ENCODE measurements at places on chromosomes 12 and 14. TPM values are rescaled to one million over a fixed set of nuclear protein-coding genes. Genes with fewer than 3 reads are reported as not detected.

ANKS1B gene
- 23.4 TPM for total RNA-seq

TAMALIN gene
- total RNA-seq: not detected

GZMB gene
- total RNA-seq: not detected

LMO3 gene
- not detected for total RNA-seq

TULP3 gene
- 11.7 TPM for total RNA-seq

FKBP4 gene
- total RNA-seq: 76.7 TPM

KERA gene
- not detected for total RNA-seq

CRIP1 gene
- 140 TPM for total RNA-seq

DNAJC22 gene
- not detected for total RNA-seq

HOXC4 gene
- total RNA-seq: 9.7 TPM

LAG3 gene
- 0.22 TPM for total RNA-seq

HCAR2 gene
- total RNA-seq: not detected

NTS gene
- total RNA-seq: not detected

DNA sequence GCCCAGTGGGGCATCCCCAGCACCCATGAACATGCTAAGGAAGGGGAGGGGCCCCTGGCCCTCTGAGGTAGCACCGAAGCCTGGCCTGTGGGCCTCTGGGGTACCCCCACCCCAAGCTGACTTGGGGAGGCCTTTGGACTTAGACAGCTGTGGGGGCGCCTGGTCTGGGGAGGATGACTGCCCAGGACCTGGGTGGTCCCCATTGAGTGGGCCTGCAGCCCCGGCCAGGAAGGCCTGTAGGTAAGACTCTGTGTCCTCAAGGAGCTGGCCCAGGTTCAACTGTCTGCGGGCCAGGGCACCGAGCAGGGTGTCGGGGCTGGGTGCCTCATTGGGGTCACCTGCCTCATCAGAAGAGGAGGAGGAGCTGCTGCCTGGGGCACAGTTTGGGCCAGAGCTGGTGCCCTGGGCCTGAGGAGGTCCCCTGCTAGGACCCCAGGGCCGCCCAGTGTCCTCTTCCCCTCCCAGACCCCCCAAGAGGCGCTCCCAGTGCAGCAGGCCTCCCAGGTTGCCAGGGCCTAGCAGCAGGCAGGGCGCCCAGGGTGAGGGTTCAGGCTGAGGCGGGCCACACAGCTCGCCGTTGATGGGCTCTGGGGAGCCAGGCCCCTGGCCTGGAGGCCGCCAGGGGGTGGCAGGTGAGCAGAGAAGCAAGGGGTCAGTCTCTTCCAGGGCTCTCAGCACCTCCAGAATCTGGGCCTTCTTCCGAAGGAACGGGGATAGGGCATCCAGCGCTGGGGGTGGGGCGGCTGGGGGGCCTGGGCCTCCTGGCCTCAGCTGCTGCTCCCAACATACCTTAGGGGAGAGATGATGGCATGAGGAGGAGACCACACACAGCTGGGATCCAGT, 31.4 kb downstream of the NCKAP5L start:
- DNase-seq: no peak

GRCh38 chr12:65367396-65367795, 88.9 kb downstream of the MSRB3 start:
- no peak for DNase-seq

DNA sequence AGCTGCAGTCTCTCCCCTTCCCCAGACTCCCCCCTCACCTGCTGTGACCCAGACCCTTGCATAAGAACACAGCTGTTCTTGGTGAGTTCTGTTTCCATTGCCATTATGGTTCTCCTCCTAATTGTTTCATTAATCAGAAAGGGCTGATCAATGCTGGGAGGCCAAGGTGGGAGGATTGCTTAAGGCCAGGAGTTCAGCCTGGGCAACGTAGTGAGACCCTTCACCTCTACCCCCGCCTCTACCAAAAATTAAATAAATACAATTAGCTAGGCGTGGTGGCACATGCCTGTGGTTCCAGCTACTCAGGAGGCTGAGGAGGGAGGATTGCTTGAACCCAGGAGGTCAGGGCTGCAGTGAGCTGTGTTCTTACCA, 17.2 kb upstream of the FAIM2 start:
- no peak for DNase-seq

GRCh38 chr12:72295101-72295500, 22.9 kb downstream of the TRHDE start:
- DNase-seq: no peak

GRCh38 chr12:28409892-28410291, 219.6 kb downstream of the CCDC91 start:
- DNase-seq: no peak

- no peak for DNase-seq
These were observed 75.2 kb downstream of the LIN7A start for GRCh38 chr12:80862531-80862930.

DNA sequence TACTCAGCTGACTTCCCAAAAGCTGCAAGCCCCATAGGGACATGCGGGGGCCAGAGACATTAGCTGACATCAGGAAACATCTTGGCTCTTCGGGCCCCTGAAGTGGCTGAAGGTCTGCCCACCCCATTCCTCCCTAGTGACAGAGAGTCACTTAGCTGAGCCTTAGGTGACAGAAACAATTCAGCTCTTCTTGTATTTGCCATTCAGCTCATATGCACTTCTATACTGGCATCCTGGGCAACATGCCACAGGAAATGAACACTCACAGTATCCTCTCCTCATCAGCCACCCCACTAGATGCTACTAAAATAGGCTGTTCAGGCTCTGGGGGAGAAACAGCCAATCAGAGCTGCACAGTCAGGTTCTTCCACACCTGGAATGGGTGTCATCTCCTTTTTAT, 3.4 kb downstream of the DCTN2 start:
- DNase-seq: no peak

DNA sequence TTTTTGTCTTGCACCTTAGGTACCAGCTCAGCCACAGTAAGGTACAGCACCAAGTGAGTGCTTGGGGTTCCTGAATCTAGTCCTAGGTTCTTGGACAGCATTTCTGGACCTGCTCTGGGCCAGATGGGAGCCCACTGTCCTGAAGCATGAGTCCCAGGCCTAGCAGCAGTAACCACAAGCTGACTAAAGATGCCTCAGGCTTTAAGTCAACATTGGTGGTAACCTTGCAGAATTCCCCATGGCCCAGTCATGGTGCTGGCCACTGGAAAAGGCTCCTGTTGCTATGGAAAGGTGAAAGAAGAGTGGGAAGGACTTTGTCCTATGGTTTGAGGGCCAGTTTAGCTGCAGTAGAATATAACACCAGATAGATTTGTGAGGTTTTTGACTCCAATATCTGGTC, 86.9 kb upstream of the CLEC14A start:
- no peak for DNase-seq

- no peak for DNase-seq
These were observed at the start of gene STRN3 for GRCh38 chr14:31026077-31026449. Gene STRN3, minus strand, starts transcription at chr14:31026379. Its CDS starts 194 bp downstream, at chr14:31026185.

- DNase-seq: no peak
These were observed 7.5 kb downstream of the PTGR2 start for GRCh38 chr14:73859145-73859544.

DNA sequence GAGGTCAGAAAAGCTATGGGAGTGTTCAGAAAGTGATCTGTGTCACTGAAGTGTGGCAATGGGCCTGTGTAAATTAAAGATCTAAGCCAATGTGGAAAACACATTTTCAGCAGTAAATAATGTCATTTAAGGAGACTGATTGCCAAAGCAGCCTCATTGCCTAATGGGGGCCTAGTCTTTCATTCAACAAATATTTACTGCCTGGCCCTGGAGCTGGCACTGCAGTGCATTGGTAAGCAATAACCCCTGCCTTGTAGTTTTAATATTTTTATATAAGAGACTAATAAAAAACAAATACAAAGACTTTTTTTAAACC, 326.6 kb downstream of the BTG1 start:
- no peak for DNase-seq

GRCh38 chr14:33692762-33693161, 258.1 kb downstream of the EGLN3 start:
- no peak for DNase-seq

GRCh38 chr14:89327771-89328212, 89.2 kb downstream of the FOXN3 start:
- no peak for DNase-seq

- no peak for DNase-seq
These were observed 37.4 kb downstream of the SPTLC2 start for GRCh38 chr14:77579065-77579464.

- no peak for DNase-seq
These were observed 619.2 kb upstream of the LRFN5 start for GRCh38 chr14:40987481-40987880.

GRCh38 chr14:97401714-97402113, 604.5 kb downstream of the VRK1 start:
- no peak for DNase-seq

GRCh38 chr12:90262251-90262650, 553.6 kb upstream of the ATP2B1 start:
- no peak for DNase-seq

DNA sequence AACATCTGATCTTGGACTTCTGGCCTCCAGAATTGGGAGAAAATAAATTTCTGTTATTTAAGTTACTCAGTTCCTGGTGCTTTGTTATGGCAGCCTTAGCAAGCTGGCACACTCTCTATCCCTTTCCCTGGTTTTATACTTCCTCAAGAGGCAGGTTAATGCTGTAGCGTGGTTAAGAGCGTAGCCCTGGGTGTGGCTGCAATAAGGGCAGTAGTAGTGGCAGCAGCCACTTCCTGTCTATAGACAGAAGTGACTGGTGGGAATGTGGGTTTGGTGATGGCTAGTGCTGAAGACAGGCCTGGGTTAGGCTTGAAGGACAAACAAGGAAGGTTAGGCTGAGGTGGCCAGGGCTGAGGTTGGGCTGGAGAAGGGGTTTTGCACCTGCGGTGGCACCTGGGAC, 3.6 kb upstream of the LGALS3 start:
- DNase-seq: no peak

DNA sequence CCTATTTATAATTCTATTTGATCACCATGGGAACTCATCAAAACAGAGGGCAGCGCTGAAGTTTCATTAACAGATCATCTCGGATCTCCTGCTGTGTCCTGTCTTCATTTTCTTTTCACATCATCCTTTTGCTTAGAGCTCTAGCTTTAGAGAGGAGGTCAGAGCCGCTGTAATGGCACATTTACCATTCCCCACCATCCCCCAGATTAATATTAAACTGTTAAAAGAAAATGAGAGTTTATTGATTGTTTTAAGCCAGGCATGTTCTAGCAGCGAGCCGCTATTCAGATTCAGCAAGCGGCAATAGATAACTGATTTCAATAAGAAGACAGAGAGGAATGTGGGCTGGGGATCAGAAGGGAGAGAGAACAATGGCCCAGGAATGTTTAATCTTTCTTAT, 308.8 kb downstream of the EGLN3 start:
- DNase-seq: no peak

DNA sequence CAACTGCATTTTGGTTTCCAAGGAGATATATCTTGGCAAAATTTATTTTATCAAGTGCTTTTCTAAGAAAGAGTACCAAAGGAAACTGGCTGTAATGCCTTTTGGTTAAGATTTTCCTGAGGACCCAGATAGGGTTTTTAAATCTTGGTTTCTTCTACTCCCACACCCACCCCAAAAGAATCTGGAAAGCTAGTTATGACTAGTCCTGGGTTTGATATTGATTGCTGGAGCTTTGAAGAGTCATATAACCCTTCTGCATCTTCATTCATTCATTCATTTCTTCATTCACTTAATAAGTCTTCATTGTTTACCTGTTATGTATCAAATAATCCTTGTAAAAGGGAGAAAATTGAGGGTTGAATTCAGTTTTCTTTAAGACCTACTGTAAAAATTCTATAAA, 425.2 kb downstream of the PCNX1 start:
- no peak for DNase-seq

DNA sequence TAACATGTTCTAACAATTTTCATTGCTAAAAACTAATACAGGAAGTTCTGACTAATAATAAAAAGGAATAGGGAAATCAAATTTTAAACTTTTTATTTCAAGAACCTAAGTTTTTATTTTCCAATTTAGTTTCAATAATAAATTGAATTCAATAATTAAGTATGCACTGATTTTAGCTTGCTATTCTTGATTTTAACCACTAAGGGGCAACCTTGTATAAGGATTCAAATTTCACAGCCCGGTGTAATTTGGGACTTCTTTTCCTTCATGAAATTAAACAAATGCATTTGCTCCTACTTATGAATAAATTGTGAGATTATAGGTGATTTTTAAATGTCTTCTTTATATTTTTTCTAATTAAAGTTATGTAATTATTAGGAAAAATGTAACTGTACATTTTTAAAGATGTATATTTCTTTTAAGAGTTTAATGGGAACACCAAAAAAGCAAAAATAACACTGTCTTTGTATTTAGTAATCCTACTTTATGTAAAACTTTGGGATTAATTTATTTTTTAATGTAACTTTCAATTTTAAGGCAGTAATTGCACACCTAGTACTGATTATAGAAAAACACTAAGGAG, 241.4 kb upstream of the PDZRN4 start:
- DNase-seq: peak; percentile 79

DNA sequence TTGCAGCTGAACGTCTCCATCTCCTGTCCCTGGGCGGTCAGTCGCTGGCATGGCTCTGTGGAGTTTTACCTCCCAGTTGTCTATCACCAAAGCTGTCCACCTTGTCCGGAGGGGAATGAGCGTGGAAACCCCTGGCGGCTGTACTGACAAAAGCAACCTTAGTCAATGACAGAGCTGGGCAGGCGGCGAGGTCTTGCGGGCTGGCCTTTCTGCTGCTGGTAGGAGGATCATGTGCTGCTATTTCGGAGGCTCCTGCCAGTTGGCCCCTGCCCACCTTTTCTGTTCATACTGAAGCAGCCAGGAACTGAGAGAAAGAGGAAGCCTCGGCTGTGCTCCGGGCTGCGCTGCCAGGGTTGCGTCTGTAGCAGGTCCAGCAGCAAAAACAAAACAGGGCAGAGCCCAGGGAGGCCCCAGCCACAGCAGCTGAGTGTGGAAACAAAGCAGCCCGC, 57.7 kb downstream of the HMGA2 start:
- DNase-seq: no peak

DNA sequence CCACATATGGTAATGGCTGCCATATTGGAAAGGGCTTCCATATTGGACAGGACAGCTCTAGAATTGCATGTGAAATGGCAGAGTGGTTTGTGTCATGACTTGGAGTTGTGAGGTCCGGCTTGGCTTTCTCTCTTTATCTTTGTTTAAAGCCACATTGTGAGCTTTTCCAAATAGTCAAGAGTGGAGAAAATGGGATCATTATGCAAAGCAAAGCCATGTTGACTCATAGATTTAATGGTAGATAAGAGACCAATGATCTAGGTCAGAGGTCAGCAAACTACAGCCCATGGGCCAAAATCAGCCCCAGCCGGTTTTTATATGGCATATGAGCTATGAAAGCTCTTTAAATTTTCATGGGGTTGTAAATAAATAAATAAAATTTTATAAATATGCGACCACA, 449.1 kb downstream of the BCL11B start:
- DNase-seq: no peak

DNA sequence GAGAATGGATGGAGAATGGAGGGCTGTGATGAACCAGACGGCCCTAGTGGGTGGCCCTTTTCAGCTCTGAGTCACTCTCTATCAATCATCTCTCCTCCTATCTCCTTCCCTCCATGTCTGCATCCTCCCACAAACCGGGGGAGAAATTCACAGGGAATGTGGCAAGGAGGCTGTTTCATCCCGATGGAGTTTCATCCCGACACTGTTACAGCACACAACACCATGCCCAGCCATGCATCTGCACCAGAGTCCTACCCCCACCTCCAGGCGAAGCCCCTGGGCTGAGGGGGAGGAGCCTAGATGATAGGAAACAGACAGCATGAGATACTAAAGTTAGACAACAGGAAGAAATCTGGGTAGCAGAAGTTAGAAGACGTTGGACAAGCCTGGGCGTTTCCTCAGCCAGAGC, 20.8 kb downstream of the SLC8B1 start:
- no peak for DNase-seq

Measured in Karpas-422 (cell line).